ENCODE measurements at places on chromosomes 12 and 14. TPM values are rescaled to one million over a fixed set of nuclear protein-coding genes. Genes with fewer than 3 reads are reported as not detected.

Gene CIROP
- total RNA-seq = 4.6 TPM

Gene IFNG-AS1
- under 0.01 TPM for total RNA-seq

Gene ACTR6
- 8.8 TPM for total RNA-seq

Gene CDKN3
- total RNA-seq = 7.4 TPM

Gene SMIM41
- 2.0 TPM for total RNA-seq

Gene PTPRR
- not detected for total RNA-seq

Gene BATF
- not detected for total RNA-seq

Measured in bronchial smooth muscle cell (primary cell).